ENCODE measurements at places on chromosomes 1 and 21. TPM values are rescaled to one million over a fixed set of nuclear protein-coding genes. Genes with fewer than 3 reads are reported as not detected.

DNA sequence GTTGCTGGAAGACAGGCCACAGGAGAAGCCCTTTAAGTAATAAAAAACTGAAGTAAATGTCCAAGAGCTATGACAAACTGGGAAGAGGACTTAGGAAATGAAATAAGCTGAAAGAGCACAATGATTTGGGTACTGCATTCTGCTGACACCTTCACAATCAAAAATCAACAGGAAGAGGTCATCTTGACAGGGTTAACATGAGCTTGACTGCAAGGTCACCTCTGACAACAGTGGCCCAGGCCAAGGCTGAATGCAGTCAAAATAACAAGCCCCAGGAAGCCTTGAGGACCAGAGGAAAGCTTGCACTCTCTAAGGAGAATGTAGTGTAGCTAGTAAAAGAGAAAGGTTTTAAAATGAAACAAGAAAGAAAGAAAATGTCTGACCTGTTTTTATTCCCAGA is 179.3 kb downstream of the SEC16B start:
- DNase-seq, result no peak

- peak; percentile 86 for DNase-seq
Measured at GRCh38 chr1:206467915-206468314, 2.4 kb upstream of the IKBKE start.

The CFHR2 gene
- polyA plus RNA-seq, result not detected

The GPR37L1 gene
- not detected for polyA plus RNA-seq

DNA sequence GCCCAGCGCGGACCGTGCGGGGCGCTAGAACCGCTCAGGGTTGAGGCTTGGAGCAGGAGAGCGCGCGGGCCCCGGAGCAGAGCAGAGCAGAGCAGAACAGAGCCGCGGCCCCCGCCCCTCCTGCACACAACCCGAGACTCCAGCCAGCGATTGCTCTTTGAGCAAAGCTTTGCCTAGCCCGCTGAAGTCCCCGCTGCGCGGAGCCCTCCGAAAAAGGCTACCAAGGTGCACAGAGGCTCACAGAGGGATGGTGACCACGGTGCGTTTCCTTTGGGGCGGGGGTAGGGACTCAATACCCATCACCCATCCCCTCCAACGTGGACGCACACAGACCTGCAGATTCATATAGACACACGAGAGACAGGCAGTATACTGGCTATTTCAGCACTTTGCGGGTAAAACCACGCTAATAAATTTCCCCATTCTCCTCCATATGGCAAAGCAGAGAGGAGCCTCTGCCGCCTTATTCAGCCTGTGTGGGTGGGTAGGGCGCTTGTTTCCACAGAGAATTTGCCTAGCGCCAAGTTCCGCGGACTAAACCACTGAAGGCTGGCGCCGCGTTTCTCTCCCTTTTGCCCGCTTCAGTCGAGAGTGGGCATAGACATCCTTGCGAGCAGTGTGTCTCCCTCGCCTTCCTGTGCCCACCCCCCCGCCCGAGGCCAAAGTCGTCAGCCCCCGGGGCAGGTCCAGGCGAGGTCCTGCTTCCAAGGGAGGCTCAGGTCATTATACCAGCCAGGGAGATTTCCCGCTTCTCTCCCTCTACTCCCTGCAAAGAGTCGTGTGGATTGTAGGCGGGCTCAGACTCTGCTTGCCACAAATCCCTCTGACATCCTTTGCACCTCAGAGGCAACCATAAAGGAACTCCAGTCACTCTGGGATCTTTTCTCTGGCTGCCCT is 8.5 kb downstream of the HLX start:
- DNase-seq, result peak; percentile 80

The CA14 gene
- polyA plus RNA-seq, result not detected

All from aorta (tissue), 5 donors.